ENCODE measurements at places on chromosomes 2 and 18. TPM values are rescaled to one million over a fixed set of nuclear protein-coding genes. Genes with fewer than 3 reads are reported as not detected.

- no peaks in the 10 kb centered on the region for H3K4me1 ChIP-seq
- DNase-seq: peak; percentile 3
- H3K4me3 ChIP-seq: no peak overlapping the region
- no peak overlapping the region for H3K27ac ChIP-seq
- no peaks in the 10 kb centered on the region for H3K27me3 ChIP-seq
These were observed 132.9 kb downstream of the SOCS6 start for GRCh38 chr18:70421471-70422390.

Gene GALNT3
- total RNA-seq: 47.4 TPM

Gene POTEJ
- not detected for total RNA-seq

- H3K4me1 ChIP-seq: no peaks in the 10 kb centered on the region
- H3K4me3 ChIP-seq: no peak overlapping the region
- no peak overlapping the region for H3K27ac ChIP-seq
- no peaks in the 10 kb centered on the region for H3K27me3 ChIP-seq
- DNase-seq: no peak
These were observed 66.5 kb downstream of the SFXN5 start for GRCh38 chr2:73004889-73005596.

DNA sequence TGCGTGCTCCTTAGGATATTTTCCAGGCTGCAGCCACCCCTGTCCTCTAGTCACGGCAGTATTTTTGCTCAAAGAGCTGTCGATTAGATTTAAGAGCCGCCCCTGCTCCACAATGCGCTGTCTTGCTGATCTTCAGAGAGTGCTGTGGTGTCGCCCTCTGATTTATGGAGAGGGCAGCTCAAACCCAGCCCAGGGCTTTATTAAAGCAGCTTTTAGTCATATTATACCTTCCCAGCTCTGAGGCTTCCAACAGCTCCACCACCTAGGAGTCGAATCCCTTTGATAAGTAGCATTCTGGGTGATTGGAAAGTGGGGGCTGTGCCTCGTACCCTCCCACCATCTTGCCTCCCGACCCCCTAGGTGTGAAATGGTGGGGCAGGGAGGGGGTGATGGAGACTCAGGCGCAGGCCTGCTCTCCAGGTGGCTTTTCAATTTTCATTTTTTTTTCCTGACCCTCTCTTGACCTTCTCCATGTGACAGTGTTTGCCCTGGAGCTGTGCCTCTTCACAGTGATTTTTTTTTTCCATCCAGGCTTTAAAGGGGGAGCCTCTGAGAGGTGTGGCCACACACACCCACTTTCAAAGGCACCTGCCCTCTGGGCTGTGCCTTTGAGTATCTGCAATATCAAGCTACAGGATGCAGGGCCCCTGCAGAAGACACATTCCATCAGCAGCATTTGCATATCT, 53.1 kb upstream of the NRP2 start:
- no peaks in the 10 kb centered on the region for H3K36me3 ChIP-seq
- no peaks in the 10 kb centered on the region for H3K4me1 ChIP-seq
- H3K27me3 ChIP-seq: no peaks in the 10 kb centered on the region
- no peak overlapping the region for H3K27ac ChIP-seq
- H3K4me3 ChIP-seq: no peak overlapping the region

Gene IL37
- total RNA-seq: not detected
